ENCODE measurements at places on chromosomes 5 and 9.

GRCh38 chr5:78377056-78377717 is 16.8 kb downstream of the SCAMP1 start:
- no peak for DNase-seq

DNA sequence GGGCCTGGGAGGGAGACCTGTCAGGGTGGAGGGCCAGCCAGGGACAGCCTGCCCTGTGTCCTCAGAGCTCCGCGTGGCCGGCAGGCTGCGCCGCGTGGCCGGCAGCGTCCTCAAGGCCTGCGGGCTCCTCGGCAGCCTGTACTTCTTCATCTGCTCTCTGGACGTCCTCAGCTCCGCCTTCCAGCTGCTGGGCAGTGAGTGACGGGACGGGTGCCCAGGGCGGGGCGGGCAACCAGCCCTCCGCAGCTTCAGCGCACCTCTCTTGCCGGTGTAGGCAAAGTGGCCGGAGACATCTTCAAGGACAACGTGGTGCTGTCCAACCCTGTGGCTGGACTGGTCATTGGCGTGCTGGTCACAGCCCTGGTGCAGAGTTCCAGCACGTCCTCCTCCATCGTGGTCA is 1.8 kb downstream of the SLC34A3 start:
- DNase-seq, result no peak

GRCh38 chr9:100595391-100596199 is 17.7 kb downstream of the CAVIN4 start:
- peak; percentile 39 for DNase-seq

- DNase-seq, result no peak
Measured at GRCh38 chr5:154740483-154740882, 14.7 kb upstream of the LARP1 start.

- DNase-seq, result no peak
Measured at GRCh38 chr5:116583862-116584222, 9.2 kb upstream of the SEMA6A start.

- no peak for DNase-seq
Measured at GRCh38 chr5:87154191-87154590, 113.5 kb upstream of the RASA1 start.

- no peak for DNase-seq
Measured at GRCh38 chr5:149205625-149206523, 64.6 kb downstream of the ABLIM3 start.
